ENCODE measurements at places on chromosomes 2 and 18. TPM values are rescaled to one million over a fixed set of nuclear protein-coding genes. Genes with fewer than 3 reads are reported as not detected.

Gene ZNF514
- total RNA-seq, result 15.6 TPM

Gene FOXD4L1
- 0.27 TPM for total RNA-seq

Gene ANKRD53
- total RNA-seq, result 1.9 TPM

Gene RAPGEF4
- total RNA-seq, result under 0.01 TPM

Gene L3MBTL4
- total RNA-seq, result 8.1 TPM

Gene PTPRN
- total RNA-seq, result under 0.01 TPM

Gene DSG2
- 16.7 TPM for total RNA-seq

Gene SPC25
- 0.27 TPM for total RNA-seq

Gene POMC
- 23.4 TPM for total RNA-seq

Gene RFTN2
- total RNA-seq, result under 0.01 TPM

Gene ANTXR1
- under 0.01 TPM for total RNA-seq

Gene GALNT3
- total RNA-seq, result 2.2 TPM

Gene REG3G
- total RNA-seq, result not detected

Gene INO80C
- total RNA-seq, result 15.3 TPM

Gene GATA6
- total RNA-seq, result not detected

Gene IL1A
- total RNA-seq, result under 0.01 TPM

Gene VWA3B
- under 0.01 TPM for total RNA-seq

Gene TMEM169
- under 0.01 TPM for total RNA-seq

Gene MRO
- not detected for total RNA-seq

Gene RABL2A
- 18.6 TPM for total RNA-seq

Data from hematopoietic multipotent progenitor cell (in vitro differentiated cells).